ENCODE measurements at places on chromosomes 4 and X.

- DNase-seq: no peak
These were observed 4.4 kb downstream of the ZFYVE28 start for GRCh38 chr4:2413821-2414610.

- no peak for DNase-seq
These were observed 80.7 kb upstream of the EOLA2 start for GRCh38 chrX:150018931-150019361.

- DNase-seq: no peak
These were observed 157.4 kb downstream of the SPRY1 start for GRCh38 chr4:123553733-123554637.

DNA sequence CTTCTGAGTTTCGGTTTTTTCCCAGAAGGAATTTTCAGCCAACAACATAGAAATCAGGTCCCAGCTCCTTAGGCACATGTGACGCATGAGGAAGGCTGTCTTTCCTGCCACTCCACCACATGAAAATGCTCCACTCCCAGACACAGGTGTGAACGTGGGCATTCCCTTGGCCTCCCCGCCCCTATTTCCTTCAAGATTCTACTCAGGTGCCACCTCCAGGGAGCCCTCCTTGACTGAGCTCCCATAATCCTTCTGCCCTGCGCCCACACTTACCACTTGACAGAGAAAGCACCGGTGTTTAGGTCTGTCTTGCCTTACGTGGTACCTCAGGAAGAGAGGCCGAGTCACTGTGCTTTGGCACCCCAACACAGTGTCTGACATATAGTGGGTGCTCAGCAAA lies 44.4 kb upstream of the CENPU start:
- DNase-seq: no peak

DNA sequence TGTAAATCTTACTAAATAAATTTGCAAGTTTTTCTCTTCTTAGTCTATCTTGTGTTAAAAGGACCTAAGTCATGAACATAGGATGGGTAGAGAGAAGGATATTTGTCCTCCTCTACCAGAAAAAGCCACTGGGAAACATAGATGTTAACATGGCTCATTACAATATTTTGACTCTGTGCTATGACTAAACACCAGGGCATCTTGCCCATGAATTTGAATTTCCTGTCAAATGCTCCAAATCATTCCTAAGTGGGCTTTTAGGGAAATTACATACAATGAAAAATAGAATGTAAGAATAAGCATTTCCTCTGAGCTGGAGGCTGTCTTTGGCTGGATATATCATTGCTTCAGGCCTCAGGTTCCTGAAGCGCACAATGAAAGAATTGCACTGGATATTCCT lies 39.1 kb downstream of the ANOS1 start:
- DNase-seq: no peak

- DNase-seq: peak; percentile 50
These were observed 139.5 kb downstream of the TBL1X start for GRCh38 chrX:9604111-9604907.

DNA sequence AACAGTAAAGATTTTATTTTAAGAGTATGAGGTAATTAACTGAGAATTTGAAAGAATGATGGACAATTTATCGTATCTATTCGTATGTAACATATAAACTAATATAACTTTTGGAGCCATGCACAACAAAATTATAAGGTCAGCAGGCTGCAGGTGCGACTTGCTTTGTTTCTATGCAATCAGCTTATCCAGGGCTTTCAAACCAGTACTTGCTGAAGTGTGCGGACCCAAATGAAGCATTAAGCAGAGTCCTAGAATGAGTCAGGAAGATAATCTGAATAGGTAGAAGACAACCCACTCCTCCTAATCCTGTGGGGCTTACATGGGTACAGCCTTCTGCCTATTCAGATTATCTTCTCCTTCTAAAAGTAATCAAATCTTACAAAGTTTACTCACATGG lies 2.1 kb downstream of the NSD2 start:
- DNase-seq: no peak

DNA sequence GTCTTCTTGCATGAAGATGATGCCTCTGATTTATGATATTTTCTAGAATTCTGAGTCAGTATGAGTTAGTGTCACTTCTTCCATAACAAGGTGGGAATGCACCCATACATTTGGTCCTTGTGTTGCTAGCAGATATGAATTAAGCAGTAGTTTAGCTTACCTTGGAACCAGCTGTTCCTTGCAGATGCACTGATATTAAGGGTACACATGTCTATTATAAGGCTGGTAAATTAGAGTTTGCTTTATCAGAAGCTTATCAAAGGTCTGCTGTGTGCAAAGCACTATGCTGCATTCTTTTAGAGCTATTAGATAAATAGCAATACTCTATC lies 36.5 kb downstream of the AFF1 start:
- no peak for DNase-seq

DNA sequence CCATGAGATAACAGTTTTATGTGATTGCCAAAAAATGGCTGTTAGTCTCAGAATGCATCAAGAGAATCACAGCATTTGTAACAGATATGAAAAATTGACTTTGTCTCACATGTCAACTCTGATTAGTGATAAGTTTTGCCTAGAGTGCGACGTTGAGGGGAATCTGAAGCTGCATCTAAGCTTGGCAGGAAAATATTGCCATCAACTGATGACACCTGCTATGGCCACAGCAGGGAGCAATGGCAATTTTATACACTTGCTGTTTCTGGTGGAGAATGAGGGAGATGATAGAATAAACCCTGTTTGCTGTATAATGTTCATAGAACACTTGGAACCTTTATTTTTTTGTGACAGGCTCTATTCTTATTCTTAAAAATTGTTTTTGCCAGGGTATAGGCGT lies 205.4 kb upstream of the GNPDA2 start:
- DNase-seq: no peak

DNA sequence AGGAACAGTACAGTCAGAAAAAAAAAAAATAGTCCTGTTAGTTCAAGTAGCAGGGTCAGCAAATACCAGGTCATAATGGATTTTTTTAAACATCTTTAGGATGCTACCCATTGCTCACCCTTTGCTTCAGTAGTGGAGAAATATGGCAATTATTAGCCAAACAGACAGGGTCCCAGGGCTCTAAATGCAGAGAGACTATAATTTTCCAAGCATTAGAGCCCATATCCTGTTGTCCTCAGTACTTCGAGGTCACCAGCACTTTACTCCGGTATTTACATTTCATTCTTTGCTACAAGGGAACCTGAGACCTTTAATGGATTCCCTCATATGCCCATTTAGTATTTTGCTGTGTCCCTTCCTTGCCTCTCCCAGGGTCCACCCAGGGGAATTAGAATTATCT lies 1562.9 kb upstream of the TENM3 start:
- no peak for DNase-seq

- no peak for DNase-seq
These were observed 90.5 kb downstream of the TBL1X start for GRCh38 chrX:9555354-9555753.

- no peak for DNase-seq
These were observed 29.5 kb upstream of the FGFR3 start for GRCh38 chr4:1763550-1764080.

GRCh38 chrX:9558615-9559014 lies 93.8 kb downstream of the TBL1X start:
- no peak for DNase-seq

DNA sequence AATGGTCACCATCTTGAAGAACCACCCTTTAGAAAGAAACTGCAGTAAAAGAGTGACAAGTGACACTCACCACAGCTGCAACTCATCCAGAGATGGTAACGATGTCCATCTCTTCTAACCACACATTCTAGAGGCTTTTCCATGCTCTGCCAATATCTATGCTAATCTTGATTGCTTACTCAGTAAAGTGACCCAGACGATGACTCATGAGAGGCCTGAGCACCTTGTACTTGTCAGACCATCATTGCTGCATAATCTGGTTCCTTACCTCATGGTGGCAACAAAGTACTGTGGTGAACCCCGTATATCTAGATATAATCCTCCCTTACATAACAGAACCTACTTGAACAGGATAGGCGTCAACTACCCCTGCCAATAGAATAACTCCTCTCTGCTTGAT lies 75.6 kb downstream of the CCNG2 start:
- DNase-seq: no peak

DNA sequence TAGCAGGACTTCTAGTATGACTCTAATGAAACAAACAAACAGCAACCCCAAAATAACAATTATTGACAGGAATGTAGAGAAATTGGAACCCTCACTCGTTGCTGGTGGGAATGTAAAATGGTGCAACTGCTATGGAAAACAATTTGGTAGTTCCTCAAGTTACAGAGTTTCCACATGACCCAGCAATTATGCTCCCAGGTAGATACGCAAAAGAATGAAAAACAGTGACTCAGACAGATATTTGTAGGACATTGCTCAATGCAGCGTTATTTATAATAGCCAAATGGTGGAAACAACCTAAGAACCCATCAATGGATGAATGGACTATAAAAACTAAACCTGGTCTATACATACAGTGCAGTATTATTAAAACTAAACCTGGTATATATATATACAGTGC lies 646.1 kb upstream of the FRG1 start:
- DNase-seq: no peak

DNA sequence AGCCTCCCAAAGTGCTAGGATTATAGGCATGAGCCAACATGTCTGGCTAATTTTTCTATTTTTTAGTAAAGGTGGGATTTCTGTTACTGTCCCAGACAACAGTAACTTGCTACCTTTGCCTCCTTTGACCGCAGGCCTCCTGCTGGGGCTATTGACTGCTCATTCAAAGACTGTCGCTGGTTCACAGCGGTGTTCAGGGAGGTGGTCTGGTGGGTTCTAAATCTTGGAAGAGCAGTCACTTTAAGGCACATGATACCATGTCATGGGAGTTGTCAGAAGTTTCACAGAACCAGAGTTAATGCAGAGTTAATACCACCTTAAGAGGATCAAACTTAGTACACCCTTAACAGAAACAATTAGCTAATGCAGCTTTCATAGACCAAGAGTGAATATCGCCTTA lies 3.8 kb downstream of the ASMT start:
- no peak for DNase-seq

DNA sequence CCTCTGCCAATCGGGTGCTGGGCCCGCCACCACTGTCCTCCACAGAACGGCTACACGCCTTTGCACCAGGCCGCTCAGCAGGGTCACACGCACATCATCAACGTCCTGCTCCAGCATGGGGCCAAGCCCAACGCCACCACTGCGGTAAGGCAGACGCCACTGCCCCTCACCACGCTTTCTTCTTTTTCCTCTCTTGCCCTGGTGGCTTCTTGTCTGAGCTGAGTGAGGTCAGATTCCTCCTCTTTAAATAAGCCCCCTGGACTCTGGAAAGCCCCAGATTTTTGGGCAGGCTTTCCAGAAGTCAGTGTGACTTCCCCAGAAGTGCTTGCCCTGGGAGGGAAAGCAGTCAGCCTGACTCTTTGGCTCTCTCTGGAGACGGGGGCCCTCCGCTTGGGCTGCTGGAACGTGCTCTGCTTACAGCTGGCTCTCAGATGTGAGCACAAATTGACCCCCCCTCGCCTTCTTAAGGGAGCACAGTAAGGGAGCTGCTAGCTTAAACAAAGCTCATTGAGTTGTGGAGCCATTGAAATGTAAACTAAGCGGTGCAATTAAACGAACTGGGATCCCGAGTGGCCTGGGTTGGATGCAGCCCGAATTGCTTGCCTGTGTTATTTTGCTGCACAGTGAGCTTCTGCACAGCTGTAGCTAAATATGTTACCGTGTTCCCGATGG lies 243.1 kb downstream of the ANK2 start:
- peak; percentile 65 for DNase-seq

Data from caudate nucleus (tissue), 63 donors.